ENCODE measurements at places on chromosomes 12 and 14.

DNA sequence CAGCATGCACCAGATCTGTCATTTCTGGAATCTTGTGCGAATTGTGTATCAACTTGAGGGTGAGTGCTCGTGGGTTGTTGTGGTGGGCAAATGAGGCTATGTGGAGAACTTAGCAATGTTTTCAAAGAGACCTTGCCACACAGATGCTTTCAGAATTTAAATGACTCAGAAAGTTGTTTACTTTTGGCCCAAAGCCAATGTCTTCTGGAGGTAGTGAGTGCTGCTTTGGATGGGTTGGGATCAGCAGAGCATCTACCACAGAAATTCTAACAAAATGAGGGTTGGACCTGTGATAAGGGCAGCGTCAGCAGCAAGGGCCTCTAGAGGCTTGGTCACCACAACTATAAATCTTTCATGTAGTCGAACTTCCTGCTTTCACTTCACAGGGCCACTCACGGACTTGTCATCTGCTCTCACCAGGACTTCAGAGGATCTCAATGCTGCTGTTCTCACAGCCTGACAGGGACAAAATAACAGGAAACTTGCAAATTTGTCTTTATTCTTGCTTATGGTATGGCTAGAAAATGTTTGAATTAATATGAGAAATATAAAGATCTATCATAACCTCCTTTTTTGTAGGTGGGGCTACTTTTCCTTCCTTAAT lies 111.4 kb downstream of the DACT1 start:
- DNase-seq: peak; percentile 62

DNA sequence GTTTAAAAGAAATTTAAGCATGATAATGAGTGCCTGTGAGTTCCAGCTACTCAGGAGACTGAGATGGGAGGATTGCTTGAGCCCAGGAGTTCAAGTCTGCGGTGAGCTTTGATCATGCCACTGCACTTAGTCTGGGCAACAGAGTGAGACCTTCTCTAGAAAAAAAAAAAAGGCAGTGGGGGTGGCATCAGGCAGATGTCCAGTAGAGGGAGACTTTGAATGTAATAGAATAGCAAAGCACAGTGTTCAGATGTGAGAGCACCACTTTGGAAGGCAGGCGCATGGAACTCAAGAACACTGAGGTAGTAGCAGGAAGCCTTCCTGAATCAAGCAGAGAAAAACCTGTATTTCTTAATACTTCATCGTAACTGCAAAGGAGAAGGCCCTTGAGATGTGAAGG lies 394.5 kb upstream of the GARIN6 start:
- DNase-seq: no peak

GRCh38 chr12:52555577-52555976 lies 2.6 kb upstream of the KRT71 start:
- no peak for DNase-seq

GRCh38 chr14:95359994-95360826 lies 40.5 kb upstream of the CLMN start:
- no peak for DNase-seq

- DNase-seq: no peak
These were observed 38.4 kb downstream of the C12orf56 start for GRCh38 chr12:64352181-64352580.

GRCh38 chr12:122834921-122835749 lies at the start of gene HIP1R:
HIP1R (plus strand) TSS chr12:122835457; CDS start chr12:122835551, 94 bp downstream.
- DNase-seq: peak; percentile 60

- peak; percentile 87 for DNase-seq
These were observed 38.4 kb downstream of the ACACB start for GRCh38 chr12:109154451-109155438.

All from activated CD8-positive, alpha-beta memory T cell treated with anti-CD3 and anti-CD28 coated beads, Interleukin-2, amount 10 ng/mL, durations not matched to agents 7 days and 5 days (primary cell).